ENCODE measurements at places on chromosomes 5 and 9.

- no peak for DNase-seq
These were observed 195.3 kb upstream of the KLF9 start for GRCh38 chr9:70609542-70610286.

GRCh38 chr5:161373345-161373707, 173.2 kb downstream of the GABRB2 start:
- no peak for DNase-seq

DNA sequence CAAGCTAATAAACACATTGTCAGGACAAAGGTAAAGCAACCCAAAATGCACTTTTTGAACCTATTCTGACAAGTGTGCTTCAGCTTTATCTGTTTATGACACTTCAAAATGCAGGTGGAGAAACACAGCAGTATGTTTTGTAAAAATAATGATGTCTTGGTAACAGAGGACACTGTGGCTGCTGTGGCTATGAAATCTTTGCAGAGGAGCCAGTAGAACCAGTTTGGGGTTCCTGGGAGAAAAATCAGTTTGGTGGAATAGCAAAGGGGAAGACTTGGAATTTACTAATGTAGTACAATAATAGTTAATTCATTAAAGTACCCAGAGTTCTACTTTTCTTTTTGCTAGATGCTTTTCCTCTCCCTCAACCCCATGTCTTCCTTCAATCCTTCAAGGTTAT, 40.6 kb downstream of the SIL1 start:
- no peak for DNase-seq

DNA sequence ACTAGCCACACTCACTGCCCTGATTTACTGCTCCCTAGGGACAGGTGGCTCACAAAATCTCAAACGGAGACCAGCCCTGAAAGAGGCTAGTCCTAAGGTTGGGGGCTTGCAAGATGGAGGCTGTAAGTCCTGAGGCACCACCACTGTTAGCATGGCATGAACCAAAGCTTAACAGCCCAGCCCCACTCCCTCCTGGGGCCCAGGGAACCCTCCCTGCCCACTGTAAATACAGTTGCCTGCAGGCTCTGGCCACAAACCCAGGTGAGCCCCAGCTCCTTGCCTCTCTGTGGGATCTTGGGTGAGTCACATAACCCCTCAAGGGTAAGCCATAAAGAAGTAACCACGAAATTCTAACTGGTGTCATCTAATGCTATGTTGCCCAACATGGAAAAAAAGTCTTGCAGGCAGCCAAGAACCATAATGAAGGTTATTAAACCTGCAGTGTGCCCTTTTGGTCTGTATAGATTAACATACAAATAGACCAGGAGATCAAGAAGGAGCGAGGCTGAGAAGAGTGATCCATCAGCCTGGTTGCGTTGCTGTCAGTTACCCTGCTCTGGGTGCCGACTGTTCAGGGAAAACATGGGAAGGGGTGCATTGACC, 1.7 kb upstream of the POMT1 start:
- DNase-seq: peak; percentile 47

GRCh38 chr9:129206905-129207304, 28.8 kb upstream of the IER5L start:
- peak; percentile 32 for DNase-seq

- DNase-seq: peak; percentile 29
These were observed 58.8 kb downstream of the MTRR start for GRCh38 chr5:7927466-7928375.

- no peak for DNase-seq
These were observed 41.0 kb downstream of the CEP120 start for GRCh38 chr5:123382252-123382651.

GRCh38 chr5:142613271-142613671, 72.6 kb downstream of the FGF1 start:
- DNase-seq: no peak

DNA sequence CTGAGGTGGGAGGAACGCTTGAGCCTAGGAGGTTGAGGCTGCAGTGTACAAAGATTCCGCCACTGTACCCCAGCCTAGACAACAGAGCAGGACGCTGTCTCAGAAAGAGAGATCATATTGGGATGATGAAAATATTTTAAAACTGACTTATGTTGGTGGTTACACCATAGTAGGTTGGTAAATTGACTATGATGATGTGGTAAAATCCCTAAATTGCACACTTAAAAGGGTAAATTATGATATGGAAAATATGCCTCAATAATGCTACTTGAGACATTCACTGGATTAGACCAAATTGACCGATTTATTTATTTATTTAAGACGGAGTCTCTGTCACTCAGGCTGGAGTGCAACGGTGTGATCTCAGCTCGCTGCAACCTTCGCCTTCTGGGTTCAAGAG, 21.9 kb upstream of the TOR1B start:
- no peak for DNase-seq

DNA sequence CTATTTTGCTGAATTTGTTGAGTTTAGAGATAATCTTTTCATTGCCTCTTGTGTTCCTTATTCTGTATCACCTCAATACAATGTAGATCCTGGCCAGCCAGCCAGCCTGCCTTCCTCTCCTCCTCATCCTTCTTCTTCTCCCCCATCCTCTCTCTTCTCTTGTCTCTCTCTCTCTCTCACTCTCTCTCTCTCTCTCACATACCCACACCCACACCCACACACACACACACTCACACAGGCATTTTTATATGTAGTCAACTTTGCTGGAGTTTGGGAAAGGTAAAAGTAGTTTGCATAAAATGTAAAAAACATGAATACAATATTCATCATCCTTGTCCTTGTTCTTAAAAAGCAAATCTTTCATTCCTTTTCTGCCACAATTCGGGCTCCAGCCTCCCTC, 60.5 kb downstream of the ZFAND5 start:
- DNase-seq: no peak

- no peak for DNase-seq
These were observed 122.9 kb downstream of the CDC42SE2 start for GRCh38 chr5:131386779-131387178.

- DNase-seq: no peak
These were observed 120.5 kb downstream of the PRDM6 start for GRCh38 chr5:123209502-123210027.

DNA sequence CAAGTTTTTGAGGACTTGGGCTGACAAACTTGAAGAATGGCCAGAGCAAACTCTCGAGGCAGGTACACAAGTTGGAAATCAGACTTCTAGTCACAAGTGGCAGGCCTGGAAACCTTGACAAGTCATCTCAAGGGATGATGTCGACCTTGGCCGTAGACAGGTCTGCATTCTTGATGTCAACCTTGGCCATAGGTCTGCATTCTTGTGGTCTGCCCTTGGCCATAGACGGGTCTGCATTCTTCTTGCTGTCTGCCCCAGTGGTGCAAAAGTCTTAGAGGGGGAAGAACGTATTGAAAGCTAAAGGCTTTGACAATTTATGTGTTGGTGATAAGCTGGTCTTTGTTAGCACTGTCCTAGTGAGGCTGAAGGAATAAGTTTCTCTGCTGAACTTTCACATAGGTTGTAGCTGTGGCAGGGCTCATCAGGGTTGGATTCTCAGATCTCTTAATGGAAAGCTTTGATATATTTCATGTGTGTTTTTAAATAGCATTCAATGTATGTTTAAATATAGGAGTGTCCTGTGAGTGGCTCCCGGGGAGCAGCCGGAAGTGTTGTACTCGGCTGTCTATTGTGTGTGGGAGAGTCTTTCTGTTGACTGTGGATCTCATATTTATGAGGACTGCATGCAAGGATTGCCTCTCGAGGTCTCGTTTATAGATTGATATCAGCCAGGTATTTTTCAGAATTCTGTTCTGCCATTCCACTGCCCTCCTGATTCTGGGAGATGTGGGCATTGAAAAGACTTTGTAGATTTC, 27.0 kb downstream of the SUB1 start:
- no peak for DNase-seq

DNA sequence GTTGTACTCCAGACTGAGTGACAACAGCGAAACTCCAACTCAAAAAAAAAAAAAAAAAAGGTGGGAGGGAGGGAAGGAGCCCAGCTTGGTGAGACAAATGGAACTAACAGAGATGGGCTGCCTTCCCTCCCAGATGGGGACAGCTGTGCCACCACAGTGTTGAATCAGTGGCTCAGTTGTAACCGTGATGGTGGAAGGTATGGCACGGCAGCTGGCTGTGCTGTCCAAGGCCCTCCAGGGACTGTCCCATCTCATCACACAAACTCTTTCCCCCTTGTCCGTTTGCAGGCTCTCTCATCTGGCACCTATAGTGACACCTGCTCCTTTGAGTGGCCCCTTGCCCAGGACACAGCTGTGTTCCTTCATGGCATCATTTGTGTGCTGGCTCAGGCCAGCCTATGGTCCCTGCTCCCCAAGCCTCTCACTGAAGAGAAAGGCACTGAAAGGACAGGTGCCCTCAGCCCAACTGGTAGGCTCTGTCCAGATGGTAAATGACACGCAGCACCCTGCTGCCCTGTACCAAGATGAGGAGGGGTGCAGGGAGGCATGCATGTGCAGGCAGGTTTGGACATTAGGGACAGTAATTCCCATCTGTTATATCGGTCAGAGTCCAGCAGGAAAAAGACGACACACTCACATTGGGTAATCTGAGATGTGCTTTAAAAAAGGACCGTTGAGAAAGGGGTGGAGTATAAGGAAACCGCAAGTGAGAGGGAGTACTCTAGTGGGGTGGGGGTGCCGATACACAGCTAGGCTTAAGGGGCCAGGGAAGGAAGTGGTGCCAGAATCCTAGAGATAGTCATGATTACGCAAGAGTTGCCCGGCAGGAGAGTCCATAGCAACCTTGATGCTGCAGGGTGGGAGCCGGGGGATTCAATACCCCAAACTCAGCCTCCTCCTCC, 4.3 kb downstream of the SMIM33 start:
- DNase-seq: peak; percentile 50

DNA sequence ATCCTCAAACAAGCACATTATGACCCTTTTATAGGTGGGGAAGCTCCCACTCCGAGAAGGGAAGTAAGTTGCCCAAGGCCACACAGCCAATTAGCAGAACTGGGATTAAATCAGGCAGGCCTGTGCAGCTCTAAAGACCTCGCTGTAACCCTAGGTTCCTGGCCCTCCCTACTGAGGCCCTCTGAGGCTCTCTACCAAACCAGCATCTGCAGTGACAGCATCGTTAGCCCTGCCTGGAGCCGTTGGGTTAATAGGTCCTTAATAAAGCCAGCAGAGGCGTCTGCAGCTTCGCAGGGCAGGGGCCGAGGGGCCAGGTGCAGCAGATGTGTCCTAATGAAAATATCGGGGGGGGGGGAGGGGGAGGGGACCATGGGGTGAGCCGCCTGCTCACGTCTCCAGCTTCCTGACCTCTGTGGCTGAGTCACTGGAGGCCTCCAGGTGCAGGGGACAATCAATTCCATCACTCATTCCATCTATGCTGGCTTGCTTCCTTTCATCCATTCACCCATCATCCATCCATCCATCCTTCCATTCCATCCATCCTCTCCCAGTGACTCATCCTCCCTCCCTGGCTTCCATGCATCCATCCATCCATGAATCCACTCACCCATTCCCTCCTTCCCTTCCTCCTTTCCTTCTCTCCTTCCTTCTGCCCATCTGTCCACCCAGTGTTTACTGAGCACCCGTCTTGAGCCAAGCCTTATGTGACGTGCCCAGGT, 203.9 kb downstream of the C9orf50 start:
- DNase-seq: peak; percentile 24

DNA sequence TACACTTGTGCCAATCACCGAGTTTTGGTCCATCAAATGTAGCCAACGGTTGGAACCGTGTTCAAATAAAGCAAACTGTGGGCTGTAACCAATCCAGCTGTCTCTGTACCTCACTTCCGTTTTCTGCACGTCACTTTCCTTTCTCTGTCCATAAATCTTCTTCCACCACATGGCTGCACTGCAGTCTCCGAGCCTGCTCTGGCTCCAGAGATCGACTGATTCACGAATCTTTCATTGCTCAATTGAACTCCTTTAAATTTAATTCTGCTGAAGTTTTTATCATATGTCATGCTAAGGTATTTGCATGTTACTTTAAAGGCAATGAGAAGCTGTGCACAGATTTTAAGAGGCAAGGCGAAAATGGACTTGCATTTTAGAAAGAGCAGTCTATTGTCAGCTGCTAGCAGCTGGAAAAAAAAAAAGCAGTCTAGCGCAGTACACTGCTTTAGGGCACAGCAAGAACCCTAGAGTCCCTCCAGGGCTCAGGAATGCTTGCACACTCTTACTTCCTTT, 13.2 kb downstream of the TTC39B start:
- peak; percentile 58 for DNase-seq

DNA sequence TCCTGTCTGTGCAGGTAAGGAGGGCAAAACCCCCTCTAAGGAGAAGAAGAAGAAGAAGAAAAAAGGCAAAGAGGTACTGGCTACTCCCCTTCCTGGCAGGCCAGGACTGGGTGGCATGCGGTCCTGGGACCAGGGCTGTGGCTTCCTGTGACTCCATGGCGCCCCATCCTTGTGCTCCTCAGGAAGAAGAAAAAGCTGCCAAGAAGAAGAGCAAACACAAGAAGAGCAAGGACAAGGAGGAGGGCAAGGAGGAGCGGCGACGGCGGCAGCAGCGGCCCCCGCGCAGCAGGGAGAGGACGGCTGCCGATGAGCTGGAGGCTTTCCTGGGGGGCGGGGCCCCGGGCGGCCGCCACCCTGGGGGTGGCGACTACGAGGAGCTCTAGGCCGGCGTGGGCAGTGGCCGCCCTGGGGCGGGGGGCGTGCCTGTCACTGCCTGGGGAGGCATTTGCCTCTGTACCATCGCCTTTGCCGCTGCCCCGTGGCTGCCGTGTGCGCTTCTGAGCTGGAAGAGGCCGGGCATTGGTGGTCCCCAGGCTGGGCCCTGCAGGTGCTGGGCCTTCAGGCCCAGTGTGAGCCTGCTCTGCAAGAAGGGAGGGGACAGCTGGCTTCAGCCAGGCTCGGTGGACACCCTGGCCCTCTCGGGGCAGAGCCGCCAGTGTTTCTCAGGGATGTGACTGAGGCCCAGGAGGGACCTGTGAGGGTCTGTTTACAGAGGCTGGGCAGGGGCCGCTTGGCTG, 2.0 kb upstream of the AJM1 start:
- no peak for DNase-seq

GRCh38 chr5:14650052-14650451, 14.5 kb upstream of the OTULIN start:
- DNase-seq: no peak

DNA sequence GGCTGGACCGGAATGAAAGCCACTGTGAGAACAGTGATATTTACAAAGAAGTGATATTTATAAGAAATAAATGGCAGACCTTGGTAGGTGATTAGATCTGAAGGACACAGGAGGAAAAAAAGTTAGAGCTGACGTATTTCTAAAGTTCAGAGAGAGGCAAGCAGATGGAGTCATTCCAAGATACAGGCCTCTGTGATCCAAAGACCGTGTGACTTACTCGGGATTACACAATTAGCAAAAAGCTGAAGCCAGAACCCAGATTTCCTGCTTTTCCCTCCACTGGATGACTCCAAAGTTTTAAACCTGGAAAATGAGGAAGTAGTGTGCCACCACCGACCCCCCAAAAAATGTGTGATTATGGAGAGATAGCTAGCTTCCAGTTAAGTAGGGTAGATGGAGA, 3.1 kb upstream of the DOCK8 start:
- no peak for DNase-seq

GRCh38 chr9:131876486-131876885, 136.6 kb upstream of the RAPGEF1 start:
- DNase-seq: no peak

GRCh38 chr9:70352356-70352755, 62.1 kb downstream of the KLF9 start:
- DNase-seq: no peak
